Astrocyte (in vitro differentiated cells and primary cell): ENCODE measurements at places on chromosomes 16 and 17. TPM values are rescaled to one million over a fixed set of nuclear protein-coding genes. Genes with fewer than 3 reads are reported as not detected.
A peak's percentile ranks its signal among the peaks of the same experiment; 100 is the strongest.

- H3K27ac ChIP-seq: no peak overlapping the region
- peaks cover 5% of the 10 kb centered on the region for H3K4me1 ChIP-seq
- DNase-seq: no peak
These were observed 4.4 kb downstream of the PRSS22 start for GRCh38 chr16:2853531-2854073.

DNA sequence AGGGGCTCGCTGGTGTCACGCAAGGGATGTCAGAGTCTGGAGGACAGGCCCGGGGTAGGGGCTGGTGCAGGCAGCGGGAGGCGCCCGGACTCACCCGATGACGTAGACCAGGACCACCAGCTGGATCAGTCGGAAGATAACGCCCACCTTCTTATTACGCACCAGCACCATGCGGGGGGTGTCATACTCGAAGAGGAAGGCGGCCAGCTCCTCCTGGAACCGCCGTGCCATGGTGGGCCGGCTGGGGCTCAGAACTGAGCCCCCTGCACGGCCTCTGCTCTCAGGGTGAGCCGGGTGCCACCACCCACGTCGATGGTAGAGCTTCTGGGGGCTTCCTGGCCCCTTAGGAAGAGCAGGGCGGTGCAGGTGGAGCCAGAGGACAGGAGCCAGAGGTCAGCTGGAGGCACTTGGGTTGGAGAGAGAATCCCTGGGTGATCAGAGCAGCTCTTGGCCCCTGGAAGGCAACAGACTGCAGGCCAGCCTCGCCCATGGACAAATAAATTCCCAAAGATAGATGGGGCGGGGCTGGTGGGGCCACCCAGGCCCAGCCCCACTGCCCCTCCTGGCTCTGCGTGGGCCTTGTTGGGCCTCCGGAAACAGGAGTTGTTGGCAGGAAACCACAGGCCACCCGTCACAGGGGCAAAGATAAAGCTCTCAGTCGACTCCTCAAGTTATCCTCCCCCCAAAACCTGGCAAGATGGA lies at the start of gene P2RX1:
TSS of gene P2RX1 (minus strand) at position 471 of the 702 bp plus-strand sequence. CDS start at position 231, 240 bp downstream.
- H3K4me3 ChIP-seq: no peak within 1 kb of the TSS
- no peak within 1 kb of the TSS for H3K27ac ChIP-seq
- H3K4me1 ChIP-seq: no peaks in the 10 kb centered on the region
- DNase-seq: no peak

- H3K27me3 ChIP-seq: peaks cover 3% of the 10 kb centered on the region
- no peaks in the 10 kb centered on the region for H3K4me1 ChIP-seq
- H3K27ac ChIP-seq: no peak overlapping the region
- no peaks in the 10 kb centered on the region for H3K36me3 ChIP-seq
- no peak overlapping the region for H3K4me3 ChIP-seq
These were observed 96.5 kb upstream of the CDH11 start for GRCh38 chr16:65218348-65218747.

- DNase-seq: no peak
- H3K27me3 ChIP-seq: no peaks in the 10 kb centered on the region
- H3K4me3 ChIP-seq: no peak overlapping the region
These were observed 167.4 kb downstream of the PITPNC1 start for GRCh38 chr17:67544364-67544955.

- DNase-seq: no peak
- H3K27ac ChIP-seq: no peak overlapping the region
- H3K4me3 ChIP-seq: no peak overlapping the region
- no peaks in the 10 kb centered on the region for H3K4me1 ChIP-seq
- no peaks in the 10 kb centered on the region for H3K36me3 ChIP-seq
These were observed 886.5 kb downstream of the CDH8 start for GRCh38 chr16:61149709-61150108.

- H3K36me3 ChIP-seq: no peaks in the 10 kb centered on the region
- H3K27ac ChIP-seq: no peak overlapping the region
- no peak for DNase-seq
- no peak overlapping the region for H3K4me3 ChIP-seq
- peaks cover 13% of the 10 kb centered on the region for H3K4me1 ChIP-seq
These were observed 17.5 kb downstream of the UNC13D start for GRCh38 chr17:75826561-75827307.

- peaks cover 10% of the 10 kb centered on the region for H3K27me3 ChIP-seq
- DNase-seq: no peak
- H3K27ac ChIP-seq: no peak overlapping the region
- H3K4me3 ChIP-seq: no peak overlapping the region
- no peaks in the 10 kb centered on the region for H3K36me3 ChIP-seq
- H3K4me1 ChIP-seq: peaks cover 9% of the 10 kb centered on the region
These were observed 32.0 kb downstream of the PIMREG start for GRCh38 chr17:6476076-6476809.

GRCh38 chr17:29825604-29826003 lies 104.4 kb downstream of the SSH2 start:
- no peaks in the 10 kb centered on the region for H3K36me3 ChIP-seq
- no peak overlapping the region for H3K27ac ChIP-seq
- no peaks in the 10 kb centered on the region for H3K4me1 ChIP-seq
- DNase-seq: no peak
- no peaks in the 10 kb centered on the region for H3K27me3 ChIP-seq

CSF3 gene
- total RNA-seq: not detected in 2 replicates

CDC6 gene
- total RNA-seq: 6.4 and 14.4 TPM in 2 replicates

ACSM2A gene
- total RNA-seq: 0.14 TPM in 1 of 2 replicates, not detected in the other

GRCh38 chr16:87603684-87604633 lies 1.7 kb downstream of the JPH3 start:
- no peak overlapping the region for H3K4me3 ChIP-seq
- H3K4me1 ChIP-seq: no peaks in the 10 kb centered on the region
- H3K36me3 ChIP-seq: no peaks in the 10 kb centered on the region
- H3K27ac ChIP-seq: no peak overlapping the region

GRCh38 chr16:7688811-7689210 lies 356.2 kb downstream of the RBFOX1 start:
- no peaks in the 10 kb centered on the region for H3K36me3 ChIP-seq
- no peak overlapping the region for H3K27ac ChIP-seq
- H3K27me3 ChIP-seq: no peaks in the 10 kb centered on the region
- no peak for DNase-seq
- H3K4me3 ChIP-seq: no peak overlapping the region

DNA sequence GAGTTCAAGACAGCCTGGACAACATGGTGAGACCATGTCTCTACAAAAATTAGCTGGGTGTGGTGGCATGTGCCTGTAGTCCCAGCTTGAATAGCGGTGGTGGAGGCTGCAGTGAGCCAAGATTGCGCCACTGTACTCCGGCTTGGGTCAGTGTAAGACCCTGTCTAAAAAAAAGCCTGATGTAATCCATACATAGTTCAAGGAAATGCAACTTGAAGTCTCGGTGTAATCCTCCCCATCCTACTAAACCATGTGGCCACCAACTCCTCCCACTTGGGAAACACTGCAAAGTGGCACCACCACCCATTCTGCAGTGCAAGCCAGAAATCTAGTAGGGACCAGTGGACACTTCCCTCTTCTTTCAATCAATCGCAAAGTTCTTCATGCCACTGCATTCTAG lies 5.4 kb upstream of the KPNB1 start:
- no peak overlapping the region for H3K27ac ChIP-seq
- H3K4me3 ChIP-seq: no peak overlapping the region
- no peaks in the 10 kb centered on the region for H3K27me3 ChIP-seq
- DNase-seq: no peak
- no peaks in the 10 kb centered on the region for H3K36me3 ChIP-seq

GRCh38 chr17:75295201-75296158 lies 6.2 kb upstream of the SLC25A19 start:
- DNase-seq: no peak
- no peak overlapping the region for H3K4me3 ChIP-seq
- no peak overlapping the region for H3K27ac ChIP-seq
- no peaks in the 10 kb centered on the region for H3K36me3 ChIP-seq
- no peaks in the 10 kb centered on the region for H3K4me1 ChIP-seq
- no peaks in the 10 kb centered on the region for H3K27me3 ChIP-seq

DNA sequence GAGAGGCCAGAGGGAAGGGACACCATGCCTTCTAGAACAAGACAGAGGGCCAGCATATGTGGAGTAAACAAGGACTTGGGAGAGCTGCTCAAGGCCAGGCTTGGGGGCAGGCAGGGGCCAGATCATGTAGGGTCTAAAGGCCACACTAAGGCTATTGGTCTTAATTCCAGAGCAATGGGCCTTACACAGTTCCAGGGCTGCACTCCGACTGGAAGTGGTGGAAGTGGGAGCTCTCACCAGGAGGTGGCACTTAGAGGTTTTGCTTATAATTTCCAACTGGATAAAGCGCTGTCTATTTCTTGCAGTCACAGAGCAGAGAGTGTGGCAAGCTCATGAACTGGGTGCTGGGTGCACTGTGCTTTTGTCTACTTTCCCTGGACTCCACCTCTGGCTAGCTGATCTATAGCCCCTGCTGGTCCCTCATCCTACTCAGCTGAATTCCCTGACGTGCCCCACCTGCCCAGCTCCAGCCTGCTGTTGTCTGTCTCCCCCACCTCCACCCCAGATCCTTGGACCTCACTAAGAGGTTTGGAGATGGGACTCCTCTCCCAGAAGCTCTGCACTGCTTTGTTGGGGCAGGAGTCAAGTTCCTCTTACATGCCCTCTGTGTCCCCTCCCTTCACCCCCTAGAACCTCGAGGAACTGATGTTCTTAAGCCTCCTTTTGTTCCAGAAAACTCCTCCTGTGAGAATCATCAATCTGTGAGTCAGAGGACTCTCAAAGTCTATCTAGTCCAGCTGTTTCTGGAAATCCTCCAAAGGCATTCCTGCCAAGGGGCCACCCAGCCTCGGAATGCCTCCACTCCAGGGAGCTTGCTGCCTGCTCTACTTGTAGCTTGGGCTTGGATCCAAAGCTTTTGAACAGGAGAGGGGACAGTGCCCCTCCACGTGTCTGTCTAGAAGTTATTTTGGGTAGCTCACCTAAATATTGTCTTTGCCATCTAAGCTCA lies 48.1 kb upstream of the KSR1 start:
- H3K27me3 ChIP-seq: no peaks in the 10 kb centered on the region
- H3K4me3 ChIP-seq: no peak overlapping the region
- peaks cover 12% of the 10 kb centered on the region for H3K4me1 ChIP-seq

CDH5 gene
- total RNA-seq: 0.30 TPM in 1 of 2 replicates, not detected in the other

DNA sequence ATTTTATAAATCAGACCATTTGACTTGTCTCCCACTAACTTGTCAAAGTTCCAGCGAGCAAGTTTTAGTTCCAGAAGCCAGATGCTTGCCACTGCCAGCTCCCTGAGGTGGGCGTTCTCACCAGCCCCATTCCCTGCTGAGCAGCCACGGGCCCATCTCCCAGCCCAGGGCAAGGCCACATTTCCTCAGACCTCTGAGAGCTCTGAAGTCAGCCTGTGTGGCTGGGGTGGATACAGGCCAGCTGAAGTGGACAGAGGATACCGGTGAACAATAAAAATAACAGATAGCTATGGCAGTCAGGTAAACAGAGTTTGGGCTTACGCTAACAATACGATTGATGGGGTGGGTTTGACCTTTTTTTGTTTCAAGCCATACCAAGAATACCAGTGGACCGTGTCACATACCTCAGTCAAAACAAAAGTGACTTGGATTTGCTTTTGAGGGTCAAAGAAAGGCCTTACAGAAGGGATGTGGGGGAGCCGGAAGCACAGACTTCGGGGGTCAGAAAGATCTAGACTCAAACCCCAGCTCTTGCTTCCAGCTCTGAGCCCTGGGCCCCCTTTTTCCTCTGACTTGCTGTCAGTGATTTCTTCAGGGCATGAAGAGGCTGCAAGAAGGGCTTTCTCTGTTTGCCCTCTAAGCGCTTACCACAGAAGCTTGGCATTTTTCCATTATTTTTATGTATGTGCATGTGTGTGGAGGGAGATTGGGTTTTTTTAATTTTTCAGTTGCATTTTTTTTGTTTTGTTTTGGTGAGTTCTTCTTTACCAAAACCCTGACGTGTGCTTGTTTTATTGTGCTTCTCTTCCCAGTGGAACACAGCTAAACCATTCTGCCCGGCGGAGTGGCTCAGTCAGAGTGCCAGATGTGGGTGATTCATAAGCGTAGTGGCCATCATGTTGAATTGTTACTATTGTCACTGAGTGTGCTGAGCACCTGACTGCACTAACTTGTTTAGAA lies 109.9 kb downstream of the GNAO1 start:
- H3K4me1 ChIP-seq: peaks cover 21% of the 10 kb centered on the region
- DNase-seq: peak; percentile 79
- H3K36me3 ChIP-seq: no peaks in the 10 kb centered on the region
- no peak overlapping the region for H3K4me3 ChIP-seq
- peaks cover 10% of the 10 kb centered on the region for H3K27me3 ChIP-seq

DNA sequence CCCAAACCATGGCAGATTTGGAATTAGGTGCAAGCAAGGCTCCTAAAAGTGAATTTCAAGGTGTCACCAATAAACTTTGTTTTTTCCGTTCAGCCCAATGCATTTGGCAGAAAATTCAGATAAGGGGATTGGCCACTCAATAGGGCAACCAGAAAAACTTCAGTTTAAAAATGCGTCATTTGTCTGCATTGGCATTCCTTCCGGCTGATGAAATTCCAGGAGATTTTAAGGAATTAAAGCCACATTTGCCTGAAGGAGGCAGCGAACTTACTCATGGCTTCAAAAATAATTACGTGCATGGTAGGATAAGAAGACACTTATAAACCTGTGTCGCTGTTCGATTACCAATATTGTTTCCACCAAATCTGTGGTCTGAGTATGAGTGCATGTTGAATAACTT lies 151.9 kb downstream of the SALL1 start:
- H3K27ac ChIP-seq: no peak overlapping the region
- H3K4me1 ChIP-seq: no peaks in the 10 kb centered on the region
- H3K36me3 ChIP-seq: no peaks in the 10 kb centered on the region
- no peaks in the 10 kb centered on the region for H3K27me3 ChIP-seq
- H3K4me3 ChIP-seq: no peak overlapping the region

DNA sequence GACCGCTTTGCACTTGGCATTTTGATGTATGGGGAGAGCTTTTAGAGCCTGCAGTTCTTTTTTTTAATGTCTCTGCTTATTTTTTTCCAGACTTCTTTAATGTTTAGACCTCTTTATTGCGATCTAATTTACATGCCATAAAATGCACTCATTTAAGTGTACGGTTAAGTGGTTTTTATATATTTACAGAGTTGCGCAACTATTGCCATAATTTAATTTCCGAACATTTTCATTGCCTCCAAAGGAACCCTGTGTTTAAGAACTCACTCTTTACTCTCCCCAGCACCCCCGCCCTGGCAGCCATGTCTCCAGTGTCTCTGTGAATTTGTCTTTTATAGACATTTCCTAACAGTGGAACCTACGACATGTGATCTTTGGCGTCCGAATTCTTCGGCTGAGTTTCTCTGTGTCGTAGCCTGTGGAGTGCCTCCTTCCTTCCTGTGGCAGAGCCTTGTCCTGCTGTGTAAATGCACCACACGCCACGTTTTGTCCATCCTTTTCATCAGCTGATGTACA lies 24.0 kb downstream of the ZNF750 start:
- H3K27me3 ChIP-seq: no peaks in the 10 kb centered on the region
- H3K27ac ChIP-seq: no peak overlapping the region
- H3K4me3 ChIP-seq: no peak overlapping the region
- DNase-seq: no peak
